ENCODE measurements at places on chromosomes 7 and 10.

GRCh38 chr10:93376372-93377293 is 105.5 kb downstream of the MYOF start:
- DNase-seq: no peak

DNA sequence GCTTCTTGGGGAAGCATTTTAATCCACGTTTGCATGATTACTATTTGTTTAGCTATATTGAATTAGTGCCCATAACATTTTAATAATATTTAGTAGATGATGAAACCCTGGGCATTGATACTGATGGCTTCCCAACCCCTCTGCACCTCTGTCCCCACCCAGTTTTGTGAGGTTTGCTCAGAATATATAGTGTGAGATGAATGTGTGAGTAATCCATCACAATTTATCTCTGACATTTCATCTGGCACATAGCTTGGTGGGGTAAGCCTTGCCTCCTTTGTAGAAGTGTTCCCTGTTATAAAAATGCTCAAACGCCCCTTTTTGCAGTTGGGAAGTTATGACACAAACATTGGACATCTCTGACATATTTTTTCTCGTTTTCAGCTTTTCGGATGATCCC is 104.2 kb downstream of the WNT2 start:
- DNase-seq: no peak

DNA sequence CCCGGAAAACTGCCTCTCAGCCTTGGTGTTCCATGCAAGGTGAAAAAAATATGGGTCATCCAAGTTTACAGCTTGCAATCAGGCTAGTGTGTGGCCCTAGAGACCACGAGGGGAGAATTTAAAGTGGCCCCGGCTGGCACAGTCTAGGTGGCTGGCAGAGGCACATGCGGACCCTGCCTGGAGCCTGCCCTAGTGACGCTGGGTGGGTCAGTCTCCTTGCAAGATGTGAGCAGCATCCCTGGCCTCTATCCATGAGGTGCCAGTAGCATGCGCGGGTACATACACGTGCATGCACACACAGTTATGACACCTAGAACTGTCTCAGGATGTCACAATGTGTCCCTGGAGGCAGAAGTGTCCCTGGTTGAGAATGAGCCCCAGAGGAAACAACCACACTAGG is 22.4 kb upstream of the ZNF716 start:
- DNase-seq: no peak

DNA sequence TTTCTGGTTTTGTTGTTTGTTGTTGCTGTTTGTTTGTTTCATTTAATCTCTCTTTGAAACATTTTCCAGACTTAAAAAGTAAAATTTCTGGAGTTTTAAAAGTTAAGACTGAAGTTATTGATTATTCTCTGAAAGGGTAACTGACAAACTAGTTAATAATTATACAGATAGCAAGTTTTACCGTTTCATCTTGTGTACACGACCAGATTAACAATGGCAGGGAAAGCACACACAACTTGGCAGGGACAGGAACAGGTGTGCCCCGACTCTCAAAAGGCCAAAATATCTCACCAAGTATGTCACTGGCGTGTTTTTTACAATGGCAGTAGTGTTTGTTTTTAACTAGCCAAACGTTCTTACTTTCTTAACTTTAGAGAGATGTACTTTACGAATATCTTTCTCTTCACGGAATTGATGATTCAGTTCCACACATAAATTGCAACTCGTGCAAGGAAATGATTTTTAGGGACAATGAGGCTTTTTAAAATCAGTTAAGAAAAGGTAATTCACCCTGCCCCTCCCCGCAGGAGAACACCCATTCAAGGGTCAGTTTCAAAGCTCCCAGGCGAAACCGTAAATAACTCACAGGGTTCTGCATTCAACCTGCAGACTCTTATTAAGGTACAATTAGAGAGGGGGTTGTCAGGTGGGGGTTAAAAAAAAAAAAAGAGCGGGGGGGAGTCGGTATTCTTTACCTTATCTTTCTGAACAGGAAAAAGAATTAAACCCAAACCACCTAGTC is 3.5 kb downstream of the CTBP2 start:
- DNase-seq: no peak

DNA sequence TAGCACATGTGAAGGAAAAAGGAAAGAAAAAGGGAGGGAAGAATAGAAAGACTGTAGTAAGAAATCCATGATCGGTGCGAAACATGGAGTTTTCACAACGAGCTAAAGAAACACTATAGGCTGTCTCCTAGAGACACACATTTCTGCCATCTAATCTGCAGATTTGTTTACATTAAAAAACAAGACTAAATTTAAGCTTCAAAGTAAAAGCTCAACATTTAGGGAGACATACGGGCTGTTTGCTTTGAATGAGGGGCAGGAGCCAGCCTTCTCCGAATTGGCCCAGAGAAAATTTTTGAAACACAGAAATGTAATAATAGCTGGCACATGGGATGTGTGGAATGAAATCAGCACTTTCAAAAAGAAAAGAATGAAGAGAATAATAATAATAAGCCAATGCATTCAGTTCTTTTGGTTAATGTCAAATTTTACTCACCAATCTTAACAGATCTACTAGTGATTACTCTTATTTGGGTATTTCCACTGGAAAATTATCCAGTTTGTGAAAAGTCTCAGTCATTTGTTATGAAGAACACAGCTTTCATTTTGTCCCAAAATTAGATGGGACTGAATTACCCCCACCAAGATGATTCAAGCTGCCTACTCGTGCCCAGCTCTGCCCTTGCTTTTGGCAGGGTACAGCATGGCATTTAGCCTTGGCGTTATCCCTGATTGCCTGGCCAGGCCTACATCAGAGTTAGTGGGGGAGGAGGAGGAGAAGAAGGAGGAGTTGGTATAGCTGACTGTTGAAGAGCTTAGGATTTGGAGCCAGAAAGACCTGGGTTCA is 47.1 kb downstream of the MTURN start:
- no peak for DNase-seq

DNA sequence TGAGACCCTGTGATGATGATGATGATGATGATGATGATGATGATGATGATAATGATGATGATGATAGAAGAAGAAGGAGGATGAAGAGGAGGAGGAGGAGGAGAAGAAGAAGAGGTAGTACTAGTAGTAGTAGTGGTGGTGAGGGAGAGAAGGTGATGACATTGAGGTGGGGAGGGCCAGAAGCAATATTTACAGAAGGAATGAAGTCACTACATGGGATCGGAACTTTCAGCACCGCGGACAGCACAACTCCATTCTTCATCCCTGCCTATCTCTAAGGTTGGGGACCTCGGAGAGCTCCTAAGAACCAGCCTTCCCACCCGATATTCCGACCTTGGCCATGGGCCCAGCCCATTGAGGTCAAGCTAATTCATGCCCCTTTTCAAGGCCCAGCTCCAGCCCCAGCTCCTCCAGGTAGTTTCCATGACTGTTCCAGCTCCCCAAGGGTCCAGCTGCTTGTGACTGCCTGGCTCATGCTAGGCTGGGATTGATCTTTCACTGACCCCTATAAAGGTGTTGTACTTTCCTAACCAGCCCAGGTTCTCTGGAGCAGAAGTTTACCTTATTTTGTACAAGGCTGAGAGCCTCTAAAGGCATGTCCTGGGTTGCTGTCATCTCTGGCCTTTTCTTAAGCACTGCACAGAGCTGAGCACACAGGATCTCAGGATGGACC is 10.3 kb downstream of the CRHR2 start:
- no peak for DNase-seq

- DNase-seq: no peak
Measured at GRCh38 chr10:124242365-124242764, 149.0 kb upstream of the CHST15 start.

DNA sequence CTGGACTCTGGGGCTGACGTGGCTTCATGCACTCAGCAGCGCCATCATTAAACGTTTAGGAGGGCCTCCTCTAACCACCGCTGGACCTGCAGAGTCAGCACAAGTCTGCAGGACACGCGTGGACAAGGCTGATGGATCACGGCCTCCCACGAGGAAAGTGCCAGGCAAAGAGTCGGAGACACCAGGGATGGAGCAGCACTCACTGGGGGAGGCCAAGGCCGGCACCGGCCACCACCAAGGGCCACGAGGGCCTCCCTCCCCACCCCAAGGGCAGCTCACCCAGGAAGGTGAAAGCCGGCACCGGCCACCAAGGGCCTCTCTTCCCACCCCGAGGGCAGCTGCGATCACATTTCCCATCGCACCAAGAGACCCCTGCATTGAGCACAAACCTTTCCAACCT is 91.5 kb downstream of the DIP2C start:
- no peak for DNase-seq

- no peak for DNase-seq
Measured at GRCh38 chr10:8146650-8147049, 92.2 kb downstream of the GATA3 start.

DNA sequence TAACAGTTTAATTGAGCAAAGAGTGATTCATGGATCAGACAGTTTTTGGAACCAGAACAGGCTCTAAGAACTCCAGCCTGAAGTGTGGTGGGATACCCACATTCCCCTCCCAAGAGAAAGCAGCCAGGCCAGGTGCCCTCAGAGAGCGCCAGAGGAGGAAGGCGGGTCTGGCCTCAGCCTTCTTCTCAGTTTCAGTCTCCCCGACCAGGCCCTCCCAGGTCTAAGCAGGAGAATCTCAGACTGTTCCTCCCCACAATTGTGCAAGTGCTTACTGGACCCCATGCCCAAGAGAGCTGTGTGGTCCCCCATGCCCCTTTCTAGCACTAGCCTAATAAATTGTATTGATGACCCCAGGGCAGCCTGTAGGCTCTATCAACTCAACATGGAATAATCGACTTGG is 25.6 kb downstream of the PPIF start:
- DNase-seq: no peak

DNA sequence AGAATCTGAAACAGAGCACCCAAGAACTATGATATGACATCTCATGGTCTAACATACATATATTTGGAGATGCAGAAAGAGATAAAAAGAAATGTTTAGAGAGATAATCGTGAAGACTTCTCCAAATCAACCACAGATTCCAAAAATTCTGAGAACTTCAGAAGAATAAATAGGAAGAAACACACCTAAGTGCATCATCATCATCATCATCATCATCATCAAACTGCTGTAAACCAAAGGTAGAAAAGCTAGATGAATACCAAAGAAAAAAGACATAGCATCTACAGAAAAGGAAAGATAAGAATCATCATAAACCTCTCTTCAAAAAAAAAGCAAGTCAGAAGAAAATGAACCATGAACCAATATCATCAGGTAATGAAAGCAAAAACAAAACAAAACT is 124.2 kb downstream of the PPP1R3A start:
- no peak for DNase-seq

GRCh38 chr7:98870807-98871491 is 1.1 kb upstream of the TMEM130 start:
- DNase-seq: no peak

GRCh38 chr10:82497439-82497838 is 622.4 kb downstream of the NRG3 start:
- DNase-seq: no peak

GRCh38 chr7:73706126-73707044 is 13.1 kb downstream of the STX1A start:
- no peak for DNase-seq

DNA sequence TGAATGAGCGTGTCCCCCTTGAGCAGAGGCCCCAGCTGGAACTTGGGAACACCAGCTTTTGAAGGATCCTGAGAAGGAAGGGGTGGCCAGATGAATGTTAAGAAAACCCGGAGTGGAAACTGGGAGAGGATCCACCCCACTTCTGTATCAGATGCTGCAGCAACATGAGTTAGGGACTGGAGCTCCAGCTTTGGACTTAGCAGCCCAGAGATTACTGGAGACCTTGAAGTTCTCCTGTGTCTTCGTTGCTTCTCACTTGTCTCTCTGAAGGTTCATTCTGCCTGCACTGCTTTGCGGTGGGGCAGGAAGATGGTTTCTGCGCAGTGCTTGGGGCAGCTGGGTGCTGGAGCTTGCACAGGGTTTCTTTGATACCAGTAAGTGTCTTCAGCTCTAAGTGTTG is 9.3 kb downstream of the TMEM248 start:
- no peak for DNase-seq

- no peak for DNase-seq
Measured at GRCh38 chr10:107028236-107028635, 136.3 kb downstream of the SORCS1 start.

DNA sequence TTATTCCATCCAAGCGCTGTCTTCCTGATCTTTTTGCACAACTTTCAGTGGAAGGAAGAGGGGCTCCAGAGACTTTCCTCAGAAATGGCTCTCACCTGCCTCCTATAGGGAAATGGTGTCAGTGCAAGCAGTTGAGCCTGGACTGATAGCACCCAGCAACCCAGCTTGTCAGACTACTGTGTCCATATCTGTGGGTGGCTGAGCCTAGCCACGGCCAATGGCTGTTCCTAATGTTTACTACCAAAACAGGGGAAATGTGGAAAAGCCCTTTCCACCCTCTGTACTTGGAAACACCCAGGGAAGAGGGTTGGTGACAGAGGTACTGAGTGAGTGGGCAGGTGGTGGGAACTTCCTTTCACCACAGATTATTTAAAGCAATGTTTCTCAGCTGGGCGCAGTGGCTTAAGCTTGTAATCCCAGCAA is 4.3 kb upstream of the YKT6 start:
- DNase-seq: no peak

- DNase-seq: no peak
Measured at GRCh38 chr10:128147064-128147463, 20.8 kb upstream of the MKI67 start.

DNA sequence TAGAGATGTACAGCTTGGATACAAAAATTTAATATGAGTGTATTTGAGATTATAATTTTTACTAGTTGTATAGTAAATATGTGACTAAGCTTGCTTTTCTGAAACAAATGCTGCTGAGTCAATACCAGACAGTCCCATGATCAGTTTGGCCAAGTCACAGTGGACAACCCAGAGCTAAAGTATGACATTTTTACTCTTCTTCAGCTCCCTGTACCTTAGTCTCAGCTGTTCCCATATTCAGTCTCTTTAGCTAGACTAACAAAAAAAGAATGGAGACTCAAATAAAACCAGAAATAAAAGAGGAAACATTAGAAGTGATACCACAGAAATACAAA is 189.3 kb downstream of the CTNNA3 start:
- no peak for DNase-seq

DNA sequence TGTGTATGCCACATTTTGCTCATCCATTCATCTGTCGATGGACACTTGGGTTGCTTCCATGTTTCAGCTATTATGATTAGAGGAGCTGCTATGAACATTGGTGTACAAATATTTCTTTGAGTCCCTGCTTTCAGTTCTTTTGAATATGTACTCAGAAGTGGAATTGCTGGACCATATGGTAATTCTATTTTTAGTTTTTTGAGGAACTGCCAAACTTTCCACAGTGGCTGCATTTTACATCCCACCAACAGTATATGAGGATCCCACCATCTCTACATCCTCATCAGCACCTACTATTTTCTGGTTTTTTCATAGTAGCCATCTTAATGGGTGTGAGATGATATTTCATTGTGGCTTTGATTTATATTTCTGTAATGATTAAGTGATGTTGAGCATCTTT is 44.7 kb upstream of the ZMIZ2 start:
- no peak for DNase-seq

- DNase-seq: no peak
Measured at GRCh38 chr7:87123105-87123504, 29.1 kb upstream of the DMTF1 start.

DNA sequence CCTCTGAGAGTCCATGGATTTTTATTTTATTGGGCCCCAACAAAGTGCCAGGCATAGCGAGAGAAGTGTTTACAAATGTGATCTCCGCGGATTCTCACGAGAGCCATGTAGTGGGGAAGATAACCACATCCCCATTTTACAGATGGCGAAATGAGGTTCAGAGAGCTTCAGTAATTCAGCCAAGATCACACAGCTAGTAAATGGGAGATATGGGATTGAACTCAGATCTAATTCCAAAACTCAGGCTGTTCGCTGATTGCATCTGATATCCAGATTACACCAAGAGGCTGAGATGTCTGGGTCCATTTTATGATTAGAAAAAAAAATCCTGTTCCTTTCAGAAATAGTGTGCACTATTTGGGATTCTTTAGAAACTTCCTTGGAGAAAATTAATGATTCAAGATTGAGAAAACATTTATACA is 1.3 kb downstream of the FAS start:
- DNase-seq: no peak
